Posterior cingulate gyrus (tissue), 11 donors: ENCODE measurements at places on chromosomes 2 and 18.

DNA sequence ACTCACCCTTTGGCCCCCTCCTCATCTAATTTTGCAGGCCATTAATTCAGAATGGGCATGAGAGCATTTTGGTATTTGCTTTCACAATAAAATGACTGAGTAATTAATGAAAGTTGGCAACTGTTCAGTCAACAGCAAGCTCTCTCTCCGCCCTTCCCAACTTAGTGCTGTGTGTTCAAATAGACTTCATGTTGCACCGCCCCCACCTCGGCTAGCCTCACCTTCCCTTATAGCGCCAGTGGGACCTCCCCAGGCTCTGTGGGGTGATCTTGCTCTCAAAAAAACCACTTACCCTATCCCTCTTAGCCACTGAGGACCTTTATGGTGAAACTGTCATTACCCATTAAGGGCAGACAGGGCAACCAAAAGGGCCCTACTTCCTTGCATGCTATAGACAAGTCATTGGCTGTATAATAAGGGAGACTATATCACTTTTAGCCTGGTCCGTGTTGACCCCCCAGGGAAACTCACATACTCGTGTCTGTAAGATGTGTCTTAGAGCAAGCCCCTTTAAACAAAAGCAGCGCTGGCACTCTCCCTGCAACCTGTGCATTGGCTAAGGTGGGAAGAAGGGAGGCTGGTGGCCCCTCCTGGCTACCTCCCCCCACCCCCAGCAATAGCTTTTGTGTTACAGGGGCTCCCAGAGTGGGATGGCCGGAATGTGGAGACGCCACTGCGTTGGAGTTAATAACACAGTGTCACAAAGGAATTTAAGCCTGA lies 15.2 kb downstream of the EN1 start:
- DNase-seq = no peak

DNA sequence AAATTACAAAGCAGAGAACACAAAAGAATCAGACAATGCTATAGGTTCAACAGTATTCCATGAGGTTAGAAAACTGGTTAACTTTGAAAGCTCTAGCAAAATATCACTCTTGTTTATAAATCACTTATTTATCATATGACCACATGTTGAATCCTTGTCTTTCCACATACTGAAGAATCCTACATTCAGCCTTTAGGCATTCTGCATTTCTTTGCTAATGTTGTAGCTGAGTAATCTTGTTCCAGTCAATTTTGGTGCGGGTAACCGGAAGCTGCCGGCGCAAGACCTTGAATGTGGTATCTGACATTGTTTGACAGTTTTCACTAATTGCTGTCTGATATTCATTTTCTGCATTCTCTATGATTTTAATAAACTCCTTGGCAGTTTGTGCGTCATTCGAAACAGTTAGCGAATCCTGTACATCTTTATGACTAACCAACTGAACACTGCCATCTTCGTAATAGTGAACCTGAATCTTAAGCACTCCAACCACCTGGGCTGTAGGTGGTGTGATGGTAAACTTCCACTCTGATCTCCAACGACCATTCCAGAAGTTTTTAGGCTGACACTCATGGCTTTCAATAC lies 154.1 kb downstream of the BAZ2B start:
- no peak for DNase-seq

DNA sequence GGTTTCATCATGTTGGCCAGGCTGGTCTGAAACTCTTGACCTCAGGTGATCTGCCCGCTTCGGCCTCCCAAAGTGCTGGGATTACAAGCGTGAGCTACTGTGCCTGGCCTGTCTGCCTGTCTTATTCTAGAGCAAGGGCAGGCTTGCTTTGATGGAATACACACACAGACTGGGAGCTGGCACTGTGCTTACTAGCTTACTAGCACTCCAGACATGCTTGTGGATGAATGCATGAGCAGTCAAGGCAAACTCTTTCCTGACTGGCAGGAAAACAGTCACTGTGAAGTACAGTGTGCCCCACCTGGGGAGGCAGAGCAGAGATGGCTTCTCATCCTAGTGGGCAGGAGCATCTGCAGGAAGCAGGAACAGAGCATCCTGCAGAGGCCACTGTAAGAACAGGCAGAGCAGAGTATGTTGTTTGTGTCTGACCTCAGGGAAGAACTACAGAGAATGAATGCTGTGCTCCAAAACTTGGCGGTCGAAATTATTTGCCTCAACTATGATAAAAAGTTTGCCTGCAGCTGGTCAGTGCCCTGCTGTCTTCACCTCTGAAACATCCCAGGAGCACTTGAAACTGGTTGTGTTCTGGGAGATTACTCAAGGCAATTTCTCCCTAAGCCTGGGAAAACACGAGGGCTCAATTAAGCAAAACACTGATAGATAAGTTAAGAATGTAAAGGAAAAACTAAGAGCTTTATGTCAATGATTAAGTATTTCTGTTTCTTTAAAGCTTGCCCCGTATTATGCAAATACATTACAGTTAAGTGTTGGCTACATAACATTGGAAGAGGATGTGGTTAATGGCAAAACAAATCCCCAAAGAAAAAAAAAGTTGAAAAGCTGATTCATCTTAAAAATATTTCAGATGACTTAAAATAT lies 102.4 kb downstream of the VAPA start:
- DNase-seq = no peak

GRCh38 chr2:240989451-240990265 lies 8.8 kb upstream of the SNED1 start:
- no peak for DNase-seq

DNA sequence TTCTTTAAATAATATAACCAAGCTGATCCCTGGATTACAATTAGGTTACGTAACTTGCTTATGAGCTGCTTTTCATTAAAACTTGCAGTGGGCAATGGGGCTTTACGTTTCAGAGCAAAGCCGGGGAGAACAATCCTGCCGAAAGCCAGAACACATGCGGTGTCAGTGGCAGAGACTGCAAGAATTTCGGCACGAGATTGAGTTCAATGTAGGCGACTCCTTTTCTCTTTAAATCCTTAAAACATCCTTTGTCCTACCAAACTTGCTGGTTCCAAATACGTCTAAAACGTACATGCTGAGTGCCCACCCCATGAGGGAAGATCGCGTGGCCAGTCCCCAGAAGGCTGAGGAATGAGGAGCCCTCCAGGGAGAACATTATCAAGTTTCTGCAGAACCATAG lies 36.8 kb upstream of the NCOA1 start:
- no peak for DNase-seq

- DNase-seq = no peak
These were observed 1149.3 kb upstream of the CDH2 start for GRCh38 chr18:29326214-29326613.

- no peak for DNase-seq
These were observed 152.2 kb downstream of the INHBB start for GRCh38 chr2:120498121-120498520.

GRCh38 chr2:23347471-23348092 lies 37.4 kb upstream of the KLHL29 start:
- DNase-seq = no peak

DNA sequence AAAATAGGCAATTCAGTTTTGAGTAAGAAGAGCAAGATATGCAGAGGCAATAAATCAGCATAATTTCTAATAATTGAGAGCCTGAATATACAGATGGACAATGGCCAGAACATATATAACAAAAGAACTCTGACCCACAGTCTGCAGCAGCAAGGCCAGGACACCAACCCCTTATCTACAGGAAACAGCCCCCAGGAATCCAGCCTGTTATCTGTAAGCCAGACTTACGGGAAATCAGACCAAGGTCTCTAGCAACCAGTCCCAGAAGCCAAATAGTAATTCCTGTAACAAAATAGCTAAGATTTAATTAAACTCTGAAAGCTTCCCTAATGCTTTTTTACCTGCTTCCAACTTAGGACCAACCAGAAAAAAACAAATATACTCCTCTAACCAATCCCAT lies 434.5 kb upstream of the GYPC start:
- DNase-seq = no peak

DNA sequence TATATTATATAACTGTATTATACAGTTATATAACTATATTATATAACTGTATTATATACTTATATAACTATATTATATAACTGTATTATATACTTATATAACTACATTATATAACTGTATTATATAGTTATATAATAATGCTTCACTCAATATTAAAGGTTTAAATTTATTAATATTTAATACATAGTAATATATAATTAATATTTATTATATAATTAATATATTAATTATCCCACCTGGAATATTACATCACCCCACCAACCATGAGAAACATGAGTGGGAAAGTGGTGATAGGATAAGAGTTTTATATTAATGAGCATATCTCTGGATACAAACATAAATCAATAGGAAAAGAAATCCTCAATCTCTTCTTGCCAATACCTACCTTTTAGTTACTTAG lies 487.1 kb upstream of the LRRTM4 start:
- no peak for DNase-seq

GRCh38 chr2:213022987-213023386 lies 128.4 kb downstream of the IKZF2 start:
- DNase-seq = no peak

DNA sequence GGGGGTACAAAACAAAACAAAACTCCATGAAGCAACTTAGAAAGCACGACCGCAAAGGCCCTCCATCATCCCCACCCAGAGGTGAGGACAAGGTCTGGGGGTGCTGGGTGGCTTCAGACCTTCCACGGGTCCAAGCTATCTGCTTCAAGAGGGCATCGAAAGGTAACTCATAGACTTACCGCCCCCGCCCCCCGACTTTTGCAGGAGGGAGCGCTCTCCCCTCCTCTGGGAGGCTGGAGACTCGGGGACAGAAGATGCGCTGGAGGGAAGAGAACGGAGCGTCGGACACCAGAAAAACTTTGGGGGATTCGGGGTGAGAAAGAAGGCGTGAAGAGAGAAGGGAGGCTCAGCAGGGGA lies 300 bp upstream of the STON1 start:
- no peak for DNase-seq

- peak; percentile 46 for DNase-seq
These were observed 593 bp downstream of the ZNF514 start for GRCh38 chr2:95158891-95159619.

DNA sequence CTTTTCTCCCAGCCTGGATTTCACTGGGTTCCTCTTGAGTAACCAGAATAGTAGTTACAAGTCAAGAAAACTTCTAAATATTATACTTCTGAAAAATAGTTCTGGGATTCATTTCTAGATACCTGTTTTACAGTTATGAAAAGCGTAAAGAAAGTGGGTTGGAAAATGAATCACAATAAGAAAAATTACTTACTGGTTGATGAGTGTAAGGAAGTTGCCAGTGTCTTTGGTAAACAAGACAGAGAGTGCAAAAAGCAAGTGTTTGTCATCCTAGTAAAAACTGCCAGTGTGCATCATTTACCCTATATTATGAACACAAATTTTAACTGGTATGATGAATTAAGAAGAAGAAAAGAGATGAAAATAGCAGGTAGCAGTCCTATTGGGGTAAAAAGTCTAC lies 88.9 kb downstream of the R3HDM1 start:
- DNase-seq = no peak

- no peak for DNase-seq
These were observed 139.8 kb downstream of the HNMT start for GRCh38 chr2:138104071-138104470.

DNA sequence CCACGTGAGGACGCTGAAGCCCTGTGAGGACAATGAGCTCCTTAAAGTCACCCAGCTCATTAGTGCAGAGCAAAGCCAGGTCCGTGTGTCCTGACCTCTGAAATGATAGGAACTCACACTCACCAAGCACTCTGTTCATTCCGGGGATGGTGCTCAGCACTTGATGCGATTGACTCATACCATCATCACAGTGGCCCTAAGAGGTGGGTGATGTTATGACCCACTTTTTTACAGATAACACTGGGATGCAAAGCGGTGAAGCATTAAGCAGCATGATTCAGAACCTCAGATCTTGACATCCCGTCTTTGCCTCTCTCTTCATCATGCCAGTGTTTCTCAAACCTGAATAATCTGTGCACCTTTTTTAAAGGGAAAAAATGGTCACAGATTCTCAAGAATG lies 234.8 kb downstream of the ALPK2 start:
- no peak for DNase-seq

- no peak for DNase-seq
These were observed 4.3 kb downstream of the TMEFF2 start for GRCh38 chr2:192190474-192190873.

DNA sequence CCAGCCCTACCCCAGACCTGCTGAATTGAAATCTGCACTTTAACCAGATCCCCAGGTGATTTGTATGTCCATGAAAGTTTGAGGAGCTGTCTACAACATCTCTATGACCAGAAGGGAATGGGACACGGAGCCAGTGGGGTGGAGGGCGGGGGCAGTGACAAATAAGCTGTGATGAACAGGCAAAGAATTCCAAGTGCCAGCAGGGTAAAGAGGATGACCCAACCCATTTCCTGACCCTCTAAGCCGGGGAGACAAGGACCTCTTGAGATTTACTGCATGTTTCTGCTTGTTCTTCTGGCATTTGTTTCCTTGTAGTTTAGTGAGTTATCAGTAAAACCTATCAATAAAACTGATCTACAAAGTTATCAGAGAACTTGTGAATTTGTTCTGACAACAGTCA lies 8.7 kb downstream of the TET3 start:
- no peak for DNase-seq

GRCh38 chr18:10182009-10182624 lies 268.3 kb downstream of the VAPA start:
- DNase-seq = no peak

- DNase-seq = no peak
These were observed 610.0 kb downstream of the KCNJ3 start for GRCh38 chr2:155308367-155309009.

GRCh38 chr2:62266433-62267038 lies 70.6 kb downstream of the B3GNT2 start:
- DNase-seq = no peak

GRCh38 chr2:57880967-57881366 lies 165.6 kb upstream of the VRK2 start:
- no peak for DNase-seq

DNA sequence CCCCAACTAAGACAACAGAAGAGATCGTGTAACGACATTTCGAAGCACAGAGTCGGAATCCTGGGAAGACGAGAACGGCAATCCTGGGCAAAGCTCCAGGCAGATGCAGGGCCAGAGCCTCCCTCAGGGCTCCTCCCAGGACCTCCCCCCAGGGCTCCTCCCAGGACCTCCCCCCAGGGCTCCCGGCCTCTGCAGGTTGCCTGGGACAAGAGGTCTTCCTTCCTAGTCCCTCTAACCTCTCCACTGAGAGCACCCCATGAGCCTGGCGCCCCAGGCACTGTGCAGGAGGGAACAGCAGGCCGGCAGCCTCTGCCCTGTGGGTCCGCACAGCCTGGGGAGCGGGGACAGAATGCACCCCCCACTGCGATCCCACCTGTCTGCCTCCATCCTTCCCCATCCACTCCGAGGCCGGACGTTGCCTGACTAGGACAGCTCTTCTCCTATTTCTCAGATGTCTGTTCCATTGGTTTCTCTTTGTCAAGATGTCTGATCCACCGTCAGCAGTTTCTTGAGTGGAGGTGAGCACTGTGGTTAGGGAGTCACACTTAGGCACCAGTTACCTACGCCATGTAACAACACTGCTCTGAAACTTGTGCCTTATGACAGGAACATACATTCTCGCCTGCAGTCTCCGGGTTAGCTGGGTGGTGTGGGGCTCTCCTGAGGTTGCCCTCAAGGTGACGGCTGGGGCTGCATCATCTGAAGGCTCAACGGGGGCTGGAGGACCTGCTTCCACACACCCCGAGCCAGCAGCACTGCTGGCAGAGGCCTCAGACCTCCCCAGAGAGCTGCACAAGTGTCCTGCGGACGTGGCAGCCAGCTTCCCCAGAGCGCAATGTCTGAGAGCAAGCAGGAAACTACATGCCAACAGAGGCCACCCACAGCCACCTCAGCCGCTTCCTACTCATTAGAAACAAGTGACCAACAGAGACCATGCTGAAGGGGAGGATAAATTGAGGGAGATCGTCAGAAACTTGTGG lies 28.9 kb downstream of the ADI1 start:
- no peak for DNase-seq

GRCh38 chr2:202096736-202097135 lies 23.7 kb downstream of the KIAA2012 start:
- no peak for DNase-seq

- no peak for DNase-seq
These were observed 369.0 kb downstream of the EPHA4 start for GRCh38 chr2:221203125-221203524.
